SW 1271 (cell line): ENCODE measurements at places on chromosomes 4 and X.
A peak's percentile ranks its signal among the peaks of the same experiment; 100 is the strongest.

DNA sequence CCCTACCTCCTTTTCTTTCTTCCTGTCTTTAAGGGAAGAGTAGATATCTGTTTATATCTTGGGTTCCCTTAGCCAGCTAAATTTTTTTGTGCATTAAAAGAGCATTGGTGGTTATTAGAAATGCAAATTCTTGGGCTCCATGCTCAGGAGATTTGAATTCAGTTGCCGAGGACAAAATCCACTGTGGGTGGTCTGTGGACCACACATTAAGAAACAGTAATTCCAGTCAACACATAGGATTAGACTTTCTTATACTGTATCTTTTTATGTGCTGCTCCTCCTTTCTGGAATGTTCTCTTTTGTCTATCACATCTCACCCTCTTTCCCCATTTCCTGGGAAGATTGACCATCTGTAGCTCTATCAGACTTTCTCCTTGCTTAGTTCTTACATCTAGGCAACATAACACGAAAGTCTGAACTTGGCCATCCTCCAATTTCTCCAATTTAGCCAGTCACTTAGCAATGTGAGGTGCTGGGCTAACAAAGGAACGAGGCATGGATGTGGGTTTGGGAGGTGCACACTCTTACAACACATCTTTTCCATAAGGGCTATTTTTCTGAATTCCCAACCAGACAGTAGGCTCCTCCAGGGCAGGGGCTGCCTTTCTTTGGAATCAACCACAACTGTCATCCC lies 5.3 kb upstream of the PDLIM3 start:
- DNase-seq: no peak

DNA sequence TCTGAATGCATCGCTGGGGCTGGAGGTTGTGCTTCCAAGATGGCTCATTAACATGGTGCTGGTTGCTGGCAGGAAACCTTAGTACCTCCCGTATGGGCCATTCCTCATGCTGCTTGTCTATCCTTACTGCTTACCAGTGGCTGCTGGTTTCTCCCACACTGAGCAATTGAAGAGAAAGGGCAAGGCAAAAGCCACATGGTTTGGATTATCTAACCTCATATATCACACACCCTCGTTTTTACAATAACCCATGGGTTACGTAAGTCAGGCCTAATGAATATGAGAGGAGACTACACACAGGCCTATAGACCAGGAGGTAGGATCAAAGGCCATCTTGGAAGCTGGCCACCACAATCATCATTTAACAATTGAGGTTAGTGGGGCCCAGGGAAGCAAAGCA lies 141.8 kb upstream of the EDNRA start:
- DNase-seq: no peak

DNA sequence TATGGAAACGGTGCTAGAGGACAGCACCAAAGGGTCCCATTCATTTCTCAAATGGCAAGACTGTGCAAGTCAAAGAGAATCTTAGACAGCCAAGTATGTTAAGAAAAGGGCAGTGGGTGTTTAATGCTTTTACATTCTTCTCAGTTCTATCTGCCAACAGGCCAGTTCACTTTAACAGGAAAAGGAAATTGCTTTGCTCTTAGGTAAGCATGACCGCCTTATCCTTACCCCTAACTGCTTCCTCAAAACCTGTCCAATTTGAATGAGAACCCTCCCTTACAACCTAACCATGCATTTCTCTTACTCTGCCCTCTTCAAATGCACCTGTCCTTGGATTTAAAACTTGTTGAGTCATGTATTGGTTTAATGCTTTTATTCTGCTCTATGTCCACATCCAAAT lies 44.5 kb upstream of the BLTP1 start:
- no peak for DNase-seq

DNA sequence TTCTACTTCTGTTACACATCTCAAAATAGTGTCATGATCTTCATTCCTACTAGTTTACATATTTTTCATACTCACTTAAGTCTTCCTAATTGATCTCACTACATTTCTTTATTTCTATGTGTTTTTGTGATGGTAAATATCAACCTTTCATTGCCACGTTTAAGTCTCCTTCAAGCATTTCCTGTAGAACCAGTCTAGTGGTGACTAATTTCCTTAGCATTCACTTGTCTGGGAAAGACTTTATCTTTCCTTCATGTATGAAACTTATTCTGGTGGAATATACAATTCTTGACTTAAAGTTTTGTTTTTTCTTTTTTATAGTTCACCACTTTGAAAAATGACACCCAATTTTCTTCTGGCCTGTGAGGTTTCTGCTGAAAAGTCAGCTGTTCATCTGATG lies 181.4 kb upstream of the NEIL3 start:
- DNase-seq: no peak

DNA sequence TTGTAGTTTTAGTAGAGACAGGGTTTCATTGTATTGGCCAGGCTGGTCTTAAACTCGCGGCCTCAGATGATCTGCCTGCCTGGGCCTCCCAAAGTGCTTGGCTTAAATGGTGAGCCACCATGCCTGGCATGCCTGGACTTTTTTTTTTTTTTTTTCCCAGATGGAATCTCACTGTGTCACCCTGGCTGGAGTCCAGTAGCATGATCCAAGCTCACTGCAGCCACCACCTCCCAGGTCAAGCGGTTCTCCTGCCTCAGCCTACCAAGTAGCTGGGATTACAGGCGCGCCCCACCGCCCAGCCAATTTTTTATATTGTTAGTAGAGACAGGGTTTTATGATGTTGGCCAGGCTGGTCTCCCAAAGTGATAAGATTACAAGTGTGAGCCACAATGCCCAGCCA lies 8.4 kb downstream of the UBE2K start:
- peak; percentile 56 for DNase-seq

- DNase-seq: no peak
Measured at GRCh38 chr4:153519687-153520086, 53.5 kb downstream of the TMEM131L start.

GRCh38 chr4:54234497-54235205 lies 5.6 kb downstream of the PDGFRA start:
- DNase-seq: no peak

DNA sequence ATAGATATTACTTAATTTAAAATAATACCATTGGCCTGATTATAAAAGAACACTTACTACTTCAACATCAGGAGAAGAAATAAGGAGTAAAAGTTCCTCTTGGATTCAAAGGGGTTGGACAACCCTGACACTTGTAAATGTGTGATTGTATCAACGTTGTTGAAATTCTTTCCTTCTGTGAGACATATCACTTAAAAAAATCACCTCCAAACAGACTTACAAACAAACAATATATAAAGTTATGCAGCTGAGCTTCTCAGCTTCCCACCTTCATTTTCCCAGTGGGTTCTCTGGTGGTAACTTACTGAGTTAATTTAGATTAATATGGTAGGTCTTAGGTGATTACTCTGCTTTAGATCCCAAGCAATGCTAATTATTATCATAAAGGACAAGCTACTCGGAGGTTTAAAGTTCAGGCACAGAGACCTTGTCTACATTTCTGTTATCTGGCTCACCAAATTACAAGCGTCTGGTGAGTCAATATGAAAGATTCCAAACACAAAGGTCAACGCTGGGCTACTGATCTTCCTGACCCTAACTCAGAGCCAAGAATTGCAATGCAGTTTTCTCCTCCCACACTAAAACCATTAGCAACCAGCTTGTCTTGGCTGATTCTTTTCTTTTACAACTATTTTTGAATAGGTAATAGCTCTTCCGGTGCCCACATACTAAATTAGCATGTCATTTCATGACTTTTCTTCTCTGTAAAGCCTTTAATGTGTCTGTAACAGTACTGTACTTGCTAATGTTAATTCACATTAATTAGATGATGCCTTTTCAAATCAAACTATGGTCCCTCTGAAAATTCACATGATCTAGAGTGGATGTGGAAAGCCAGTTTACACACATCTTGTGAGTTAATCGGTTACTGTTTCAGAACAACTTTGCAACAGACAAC lies 157.6 kb downstream of the RASL11B start:
- DNase-seq: no peak

DNA sequence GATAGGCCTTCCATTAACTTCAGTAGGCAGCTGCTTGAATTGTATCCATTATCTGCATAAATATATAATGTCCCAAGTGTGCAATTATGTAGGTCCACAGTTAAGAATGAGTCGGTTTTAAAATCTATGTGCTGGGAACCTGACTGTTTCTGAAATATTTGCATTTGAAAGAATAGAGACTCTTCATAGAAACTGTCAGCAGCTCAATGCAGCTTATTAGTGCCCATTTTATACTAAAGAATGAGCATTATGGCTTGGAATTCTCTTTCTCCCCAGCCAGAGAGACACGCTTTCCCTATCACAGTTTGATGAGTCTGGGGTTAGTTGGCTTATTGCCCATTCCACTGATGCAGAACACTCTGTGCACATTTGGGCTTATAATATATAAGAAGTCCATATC lies 202.0 kb upstream of the PCDH7 start:
- no peak for DNase-seq

GRCh38 chrX:123188081-123188480 lies 4.0 kb downstream of the GRIA3 start:
- DNase-seq: no peak

GRCh38 chr4:26464420-26465095 lies 25.7 kb downstream of the CCKAR start:
- DNase-seq: no peak

DNA sequence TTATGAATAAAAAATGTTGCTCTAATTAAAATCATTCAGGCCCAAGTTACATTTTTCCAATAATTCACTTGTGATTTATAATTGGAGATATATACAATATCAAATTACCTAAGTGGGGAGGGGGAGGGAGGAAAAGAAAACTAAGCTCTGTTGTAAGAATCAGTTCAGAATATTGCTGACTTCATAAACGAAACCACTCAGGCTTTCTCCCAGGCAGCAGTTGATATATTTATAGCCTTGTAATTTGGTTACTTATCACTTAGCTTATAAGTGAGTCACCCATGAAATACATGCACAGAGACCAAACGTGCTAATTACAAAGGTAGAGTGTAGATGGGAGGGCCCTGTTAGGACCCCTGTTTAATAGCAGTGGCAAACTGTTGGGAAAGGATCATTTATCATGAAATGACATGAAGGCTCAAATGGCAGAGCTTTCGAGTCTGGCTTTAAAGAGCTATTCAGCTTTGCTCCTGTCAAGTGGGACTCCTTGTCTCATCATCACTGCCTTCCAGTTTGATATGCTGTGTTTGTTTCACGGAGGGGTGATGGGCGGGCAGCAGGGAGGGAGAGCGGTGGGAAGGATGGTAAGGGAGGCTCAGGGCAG lies 105.6 kb upstream of the PGRMC2 start:
- no peak for DNase-seq

DNA sequence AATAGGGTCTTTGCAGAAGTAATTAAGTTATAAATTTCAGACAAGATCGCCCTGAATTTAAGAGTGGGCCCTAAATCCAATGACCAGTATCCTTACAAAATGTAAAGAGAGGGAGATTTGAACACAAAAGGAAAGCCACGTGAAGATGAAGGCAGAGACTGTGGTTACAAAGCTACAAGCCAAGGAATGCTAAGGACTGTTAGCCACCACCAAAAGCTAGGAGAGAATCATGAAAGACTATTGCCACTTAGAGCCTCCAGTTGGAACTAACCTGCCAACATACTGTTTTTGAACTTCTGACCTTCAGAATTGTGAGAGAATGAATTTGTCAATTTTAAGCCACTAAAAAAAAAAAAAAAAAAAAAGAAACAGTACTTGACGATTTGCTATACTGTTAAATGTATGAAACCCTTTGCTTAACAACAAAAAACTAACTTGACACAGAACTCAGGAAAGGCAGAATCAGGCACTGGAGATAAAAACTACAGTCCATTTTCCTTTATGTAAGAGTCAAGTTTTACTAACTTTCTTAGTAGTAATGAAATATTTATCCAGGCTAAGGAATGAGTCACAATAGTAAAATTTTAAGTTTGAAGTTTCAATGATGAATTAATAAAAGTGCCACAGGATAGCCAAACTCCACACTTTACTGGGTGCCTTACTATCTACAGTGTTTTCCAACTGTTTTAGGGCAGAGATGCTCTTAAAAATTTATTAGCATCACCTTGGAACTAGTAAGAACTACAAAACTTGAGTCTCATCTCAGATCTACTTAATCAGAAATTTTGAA lies 25.1 kb downstream of the DHX15 start:
- no peak for DNase-seq

GRCh38 chr4:143017210-143017609 lies 167.5 kb upstream of the USP38 start:
- no peak for DNase-seq

DNA sequence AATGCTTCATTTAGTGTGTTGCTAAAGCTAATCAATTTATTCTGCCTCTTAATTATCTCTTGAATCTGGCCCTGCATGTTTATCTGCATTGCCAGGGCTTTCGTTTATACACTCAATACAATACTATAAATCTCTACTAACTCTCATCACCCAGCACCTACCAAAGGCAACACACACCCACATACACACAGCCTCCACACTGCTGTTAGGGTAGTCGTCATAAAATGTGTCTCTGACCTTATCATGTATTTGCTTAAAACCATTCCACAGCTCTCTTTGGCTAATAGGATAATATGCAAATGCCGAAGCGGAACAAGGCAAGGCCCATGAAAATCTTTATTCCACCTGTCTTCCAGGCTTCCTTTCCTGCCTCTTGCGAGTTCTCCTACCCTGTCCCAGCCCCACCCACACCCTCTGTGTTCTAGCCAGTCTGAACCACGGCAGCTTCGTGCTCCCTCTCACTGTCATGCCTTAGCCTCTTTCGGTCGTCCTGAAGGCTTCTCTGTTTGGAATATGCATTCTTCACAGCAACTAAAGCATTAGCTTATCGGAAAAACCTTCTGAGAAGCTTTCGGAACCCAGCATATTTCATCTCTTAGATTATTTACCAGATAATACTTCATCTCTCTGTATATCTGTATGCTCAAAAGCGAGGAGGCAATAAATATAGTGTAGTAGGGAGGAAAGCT lies 333.5 kb downstream of the TENM3 start:
- no peak for DNase-seq

DNA sequence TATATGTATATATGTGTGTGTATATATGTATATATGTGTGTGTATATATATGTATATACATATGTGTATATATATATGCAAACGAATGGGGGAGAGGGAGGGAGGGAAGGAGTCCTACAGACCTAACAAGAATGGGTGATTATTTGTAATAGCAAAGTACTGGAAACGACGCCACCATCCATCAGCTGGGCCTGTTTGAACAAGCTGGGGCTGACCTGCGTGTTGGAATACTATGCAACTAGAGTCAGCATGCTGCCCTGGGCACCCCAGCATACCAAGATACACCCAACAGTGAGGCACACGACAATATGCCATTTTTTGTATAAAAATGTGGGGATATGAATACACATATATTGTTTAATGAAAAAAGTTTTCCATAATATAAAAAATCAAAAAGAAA lies 21.6 kb upstream of the CCNQ start:
- DNase-seq: no peak

DNA sequence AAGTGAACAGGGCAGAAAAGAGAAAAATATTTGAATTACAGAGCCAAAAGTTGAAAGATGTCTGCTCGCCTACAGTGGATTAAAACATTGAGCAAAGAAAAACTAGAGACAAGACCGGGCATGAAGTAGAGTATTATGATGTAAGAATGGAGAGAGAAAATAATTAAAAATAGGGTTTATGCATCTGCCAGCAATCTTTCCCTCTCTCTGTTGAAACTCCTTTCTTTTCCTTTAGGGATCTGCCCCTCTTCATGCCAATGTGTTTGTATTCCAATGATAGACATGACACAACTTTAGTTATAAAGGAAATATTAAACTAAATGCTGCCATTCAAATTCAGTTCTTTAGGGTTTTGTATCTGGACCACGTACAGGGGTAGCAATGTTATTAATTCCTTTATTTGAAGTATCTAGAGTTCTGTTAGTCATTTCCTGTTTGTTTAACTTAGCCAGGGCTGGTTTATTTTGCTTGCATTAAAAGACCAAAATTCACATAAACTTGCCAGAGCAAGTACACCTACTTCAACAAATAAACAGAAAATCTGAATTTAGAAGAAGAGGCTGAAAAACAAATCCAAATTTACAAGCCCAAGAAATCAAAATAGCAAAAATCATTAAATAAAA lies 202.6 kb downstream of the SPOCK3 start:
- no peak for DNase-seq
